ENCODE measurements at places on chromosomes 4 and X.

DNA sequence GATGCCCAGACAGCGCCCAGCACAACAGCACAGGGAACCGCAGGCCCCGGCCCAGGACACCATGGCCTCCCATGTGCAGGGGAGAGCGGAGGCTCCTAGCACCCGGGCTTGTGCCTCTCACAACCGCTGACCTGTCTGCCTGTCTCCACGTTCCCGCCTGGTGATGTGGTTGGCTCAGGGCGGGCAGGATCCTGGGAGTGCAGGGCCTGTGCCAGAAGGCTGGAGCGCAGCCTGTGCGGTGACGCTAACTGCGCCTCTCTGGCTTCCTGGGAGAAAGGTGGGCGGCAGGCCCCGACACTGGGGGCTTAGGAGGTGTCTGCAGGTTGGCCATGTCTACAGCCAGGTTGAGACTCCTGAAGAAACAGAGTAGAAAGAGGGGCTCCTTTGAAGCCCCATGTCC is 48.7 kb downstream of the CPZ start:
- DNase-seq, result no peak

- DNase-seq, result no peak
Observed at GRCh38 chr4:52019936-52020657, at the start of gene LRRC66. TSS of gene LRRC66 (minus strand) at chr4:52020363. CDS start at chr4:52017613, 2,750 bp downstream.

- no peak for DNase-seq
Observed at GRCh38 chr4:89712141-89712540, 124.8 kb downstream of the SNCA start.

DNA sequence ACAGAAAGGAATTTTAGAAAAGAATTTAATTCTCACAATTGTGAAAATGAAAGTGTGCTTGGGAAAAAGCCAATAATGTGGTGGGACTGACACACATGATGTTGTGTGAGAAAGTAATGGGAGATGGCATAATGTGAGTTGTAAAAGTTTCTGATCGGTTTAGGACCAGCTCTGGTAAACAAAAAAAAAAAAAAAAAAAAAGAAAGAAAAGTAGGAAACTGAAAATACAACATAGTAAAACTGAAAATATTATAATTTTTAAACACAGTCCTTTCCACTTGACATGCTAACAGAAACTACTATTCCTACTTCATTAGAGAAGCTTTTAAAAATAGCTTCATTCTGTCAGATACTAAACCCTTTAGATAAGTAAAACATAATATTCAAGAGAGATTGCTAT is 28.2 kb downstream of the RAP1GDS1 start:
- DNase-seq, result no peak

DNA sequence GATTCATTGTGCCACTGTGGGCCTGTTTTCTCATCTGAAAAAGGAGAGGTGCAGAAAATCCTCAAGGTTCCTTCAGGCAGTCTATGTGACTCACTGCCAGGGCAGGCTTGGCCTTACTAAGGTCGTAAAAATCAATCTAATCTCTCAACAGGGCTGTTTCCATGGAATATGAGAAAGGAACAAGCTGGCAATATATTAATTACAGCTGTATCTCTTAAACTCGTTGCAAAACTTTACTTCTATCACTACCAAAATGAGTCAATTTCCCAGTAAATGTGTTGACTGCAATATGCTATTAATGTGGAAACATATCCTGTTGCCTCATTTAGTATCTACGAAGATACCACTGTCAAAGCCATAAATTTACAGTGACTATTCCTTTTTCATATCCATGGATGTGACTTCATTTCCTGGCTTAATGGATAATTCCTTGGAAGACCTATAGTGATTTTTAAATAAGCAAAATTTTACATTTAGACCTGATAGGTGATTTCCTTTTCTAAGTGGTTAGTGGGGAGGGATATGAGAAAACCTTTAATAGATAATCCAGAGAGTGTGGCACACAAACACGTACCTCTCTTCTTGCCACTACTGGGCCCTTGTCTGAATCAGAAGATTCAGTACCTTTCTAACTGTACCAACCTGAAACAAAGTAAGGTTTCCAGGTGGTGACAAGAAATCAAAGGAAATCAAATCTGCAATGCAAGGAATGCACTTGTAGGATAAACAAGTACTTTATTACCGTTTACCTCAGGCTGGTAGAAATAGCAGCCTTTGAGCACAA is 127.4 kb upstream of the FTHL17 start:
- DNase-seq, result no peak

DNA sequence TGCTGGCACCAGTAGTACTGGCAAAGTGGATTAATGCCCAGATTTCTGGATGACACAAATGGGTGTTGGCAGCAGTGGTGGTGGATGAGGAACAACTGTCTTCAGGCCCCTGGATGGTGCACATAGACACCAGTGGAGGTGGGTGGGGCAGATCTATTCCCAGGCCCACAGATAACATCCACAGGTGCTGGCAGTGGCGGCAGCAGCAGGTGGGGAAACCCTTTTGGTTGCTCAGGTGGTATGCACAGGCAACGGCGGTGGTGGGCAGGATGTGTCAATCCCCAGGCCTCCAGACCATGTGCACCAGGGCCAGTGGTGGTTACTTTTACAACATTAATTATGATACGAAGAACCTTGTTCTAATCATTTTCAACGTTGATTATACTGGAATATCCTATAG is 48.9 kb upstream of the FAT4 start:
- no peak for DNase-seq

DNA sequence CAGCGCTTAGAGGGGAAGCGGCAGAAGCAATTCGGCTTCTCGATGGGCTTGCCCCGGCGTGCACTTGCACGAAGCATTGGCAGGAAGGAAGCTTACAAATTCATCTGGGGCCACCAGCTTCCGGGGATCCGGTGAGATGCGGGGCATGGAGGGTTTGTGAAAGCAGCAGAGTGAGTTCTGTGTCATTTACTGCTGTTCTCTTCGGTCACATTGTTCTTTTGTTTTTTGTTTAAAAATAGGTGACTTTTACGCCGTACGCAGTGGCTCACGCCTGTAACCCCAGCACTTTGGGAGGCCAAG is 47.0 kb downstream of the ASMT start:
- DNase-seq, result no peak

DNA sequence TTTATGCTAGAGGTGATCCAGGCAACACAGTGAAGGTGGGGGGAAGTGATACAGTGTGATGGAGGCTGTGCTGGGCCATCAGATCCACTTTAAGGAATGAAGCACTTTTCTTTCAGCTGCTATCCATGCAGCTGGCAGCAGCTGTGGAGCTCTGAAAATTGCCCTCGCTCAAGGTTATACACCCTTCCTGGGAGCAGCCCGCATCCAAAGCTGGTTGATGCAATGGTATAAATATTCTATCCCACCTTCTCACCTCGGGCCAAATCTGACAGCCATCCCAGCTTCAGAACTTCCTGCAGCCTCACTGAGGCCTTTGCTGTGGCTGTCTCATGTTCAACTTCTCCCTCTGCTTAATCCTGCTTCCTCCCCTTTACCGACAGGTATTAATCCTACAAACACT is 18.6 kb downstream of the CXCL13 start:
- no peak for DNase-seq

- no peak for DNase-seq
Observed at GRCh38 chrX:69961365-69962072, 88.2 kb downstream of the AWAT2 start.

- DNase-seq, result peak; percentile 95
Observed at GRCh38 chr4:173370477-173371291, at the start of gene SAP30. TSS of gene SAP30 (plus strand) at chr4:173370954. CDS start at chr4:173371183, 229 bp downstream.

- DNase-seq, result no peak
Observed at GRCh38 chrX:139290310-139290709, 240.2 kb upstream of the F9 start.

DNA sequence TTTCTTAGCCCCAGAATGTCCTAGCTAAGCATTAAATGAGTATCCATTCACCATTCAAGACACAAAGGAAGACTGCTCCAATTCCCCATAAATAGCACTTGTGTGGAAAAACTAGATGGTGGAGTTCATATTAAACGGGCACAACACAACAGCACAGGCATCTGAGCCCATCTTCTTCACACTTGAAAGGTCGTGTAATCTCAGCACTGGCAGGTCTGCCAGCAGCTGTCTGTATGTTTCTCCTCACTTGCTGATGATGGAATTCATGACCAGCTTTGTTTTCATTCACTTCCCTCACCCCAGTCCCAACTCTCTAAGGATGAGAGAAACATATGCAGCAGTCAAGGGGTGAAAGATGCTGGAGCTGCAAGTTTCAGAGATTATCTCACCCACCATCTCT is 148.7 kb downstream of the AFAP1 start:
- DNase-seq, result no peak

- DNase-seq, result no peak
Observed at GRCh38 chr4:119028296-119028695, 107.3 kb upstream of the MYOZ2 start.

DNA sequence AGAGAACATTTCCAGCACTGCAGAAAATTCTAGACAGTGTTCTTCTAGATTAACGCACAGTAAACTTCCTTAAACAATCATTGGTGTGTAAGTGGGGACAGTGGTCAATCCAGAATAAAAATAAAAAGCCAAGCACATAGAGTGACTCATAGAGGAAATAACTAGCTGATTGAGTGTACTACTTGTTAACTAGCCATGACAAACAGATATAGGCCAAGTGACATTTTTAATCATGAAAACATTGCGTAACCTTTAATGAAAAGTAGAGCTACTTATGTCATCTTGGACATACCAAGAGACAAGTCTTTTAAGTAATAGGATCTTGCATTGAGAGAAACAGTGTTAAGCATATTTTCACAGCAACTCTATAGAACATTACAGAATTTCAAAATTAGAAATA is 233.9 kb upstream of the MAB21L2 start:
- no peak for DNase-seq

DNA sequence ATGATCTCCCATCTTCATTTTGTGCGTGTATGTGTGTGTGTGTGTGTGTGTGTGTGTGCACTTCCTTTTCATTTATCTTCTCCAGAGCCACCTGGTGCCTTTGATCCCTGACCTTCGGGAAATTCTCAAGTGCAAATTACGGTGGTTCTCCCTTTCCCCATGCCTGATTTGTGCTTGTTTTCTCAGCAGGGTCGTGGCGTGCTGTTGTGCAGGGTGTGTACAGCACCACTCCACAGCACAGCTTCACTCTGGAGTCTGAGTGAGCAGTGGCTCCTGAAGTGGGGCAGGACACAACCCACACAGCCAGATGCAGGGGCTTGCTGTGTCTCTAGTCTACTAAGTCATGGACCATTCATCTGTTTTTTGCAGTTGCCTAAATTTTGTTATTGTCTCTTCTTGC is 114.2 kb upstream of the TBC1D9 start:
- no peak for DNase-seq

GRCh38 chr4:182748949-182749348 is 168.2 kb downstream of the DCTD start:
- no peak for DNase-seq

DNA sequence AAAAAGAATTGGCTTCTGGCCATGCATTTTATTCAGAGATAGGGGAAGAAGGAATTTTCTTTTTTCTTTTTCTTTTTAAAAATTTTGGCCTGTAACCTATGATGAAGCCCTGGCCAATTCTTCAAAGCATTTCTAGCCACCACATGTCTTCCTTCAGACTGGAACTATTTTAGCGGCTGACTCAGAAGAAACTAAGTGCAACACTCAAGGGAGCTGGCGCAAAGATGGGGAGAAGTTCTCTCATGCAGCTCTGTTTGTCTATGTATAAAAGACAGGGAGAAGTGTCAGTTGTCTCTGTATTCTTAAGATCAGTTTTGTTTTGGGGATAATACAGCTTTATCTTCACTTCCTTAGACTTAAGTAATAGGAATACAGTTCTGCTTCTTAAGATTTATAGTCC is 46.1 kb downstream of the MBNL3 start:
- no peak for DNase-seq

DNA sequence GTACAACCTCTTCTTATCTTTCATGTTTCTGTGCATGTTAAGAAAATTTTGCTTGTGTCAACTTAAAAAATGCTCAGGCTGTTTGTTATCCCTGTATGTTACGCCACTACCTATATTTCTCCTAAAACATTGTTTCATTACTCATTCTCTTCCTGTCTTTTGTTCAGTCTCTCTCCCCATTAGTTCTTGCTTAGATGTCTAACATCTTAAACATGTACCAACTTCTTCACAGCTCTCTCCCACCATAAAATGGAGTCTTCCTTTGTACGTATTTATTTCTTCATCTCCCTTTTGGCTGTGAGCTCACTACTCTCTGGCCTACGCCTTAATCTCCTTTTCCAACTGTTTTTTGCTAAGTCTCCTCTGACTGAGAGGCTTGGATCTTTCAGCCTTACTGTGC is 36.4 kb downstream of the PCDH7 start:
- DNase-seq, result no peak

DNA sequence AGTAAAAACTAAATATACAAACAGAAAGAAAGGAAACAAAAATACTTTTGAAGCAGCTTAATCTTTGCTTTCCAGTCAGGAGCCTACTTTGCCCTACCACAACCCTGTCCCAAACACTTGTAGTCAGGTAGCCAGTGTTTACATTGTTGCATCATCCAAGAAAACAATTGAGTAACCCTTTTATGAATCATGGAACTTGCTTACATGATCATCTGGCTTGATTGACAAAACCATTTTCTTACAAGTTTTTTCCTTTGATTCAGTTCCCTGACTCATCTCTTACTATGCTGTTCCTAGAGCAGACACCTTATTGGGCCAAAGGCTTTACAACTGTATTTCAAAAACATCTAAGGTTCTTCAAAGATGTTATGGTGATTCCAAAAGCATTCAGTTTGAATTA is 740.1 kb downstream of the KLHL13 start:
- no peak for DNase-seq

- DNase-seq, result no peak
Observed at GRCh38 chr4:110472583-110473329, 3.2 kb upstream of the ENPEP start.

DNA sequence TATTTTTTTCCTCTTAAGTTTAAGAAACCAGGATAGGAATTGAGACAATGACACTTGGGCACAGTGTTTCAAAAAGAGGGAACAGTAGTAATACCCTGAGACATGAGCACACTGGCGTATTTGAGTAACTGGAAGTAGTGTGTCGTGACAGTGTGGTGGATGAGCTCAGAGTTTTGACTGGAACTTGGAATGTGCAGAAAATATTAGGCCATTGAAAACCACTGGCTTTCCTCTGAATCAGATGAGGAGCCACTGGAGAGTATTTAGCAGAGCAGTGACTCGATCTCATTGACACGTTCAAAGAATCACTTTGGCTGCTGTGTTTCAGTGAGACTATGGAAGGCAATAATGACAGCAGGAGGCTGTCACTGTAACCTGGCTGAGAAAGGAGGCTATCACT is 1531.2 kb downstream of the STIM2 start:
- DNase-seq, result no peak

DNA sequence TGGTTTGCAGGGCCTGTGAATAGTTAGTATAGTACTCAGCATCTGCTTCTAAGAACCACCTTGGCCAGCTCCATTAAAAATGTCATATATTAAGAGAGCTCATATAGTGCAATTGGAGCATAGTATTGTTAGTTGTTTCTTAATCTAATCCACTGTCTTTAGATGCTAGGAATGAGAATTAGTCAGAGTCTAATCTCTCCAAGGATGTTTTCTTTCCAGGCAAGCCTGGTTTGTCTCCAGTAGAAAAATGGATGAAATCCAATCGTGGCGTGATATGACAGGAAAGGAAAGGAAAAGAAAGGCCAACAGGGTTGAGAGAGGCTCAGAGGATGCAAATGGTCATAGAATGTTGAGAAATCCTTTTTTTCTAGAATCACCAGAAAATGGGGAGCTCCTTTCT is 15.0 kb upstream of the TMEM164 start:
- DNase-seq, result no peak

GRCh38 chr4:152308951-152309350 is 226.9 kb downstream of the FBXW7 start:
- no peak for DNase-seq

GRCh38 chr4:87592124-87592523 is 16.2 kb upstream of the DSPP start:
- DNase-seq, result no peak

- DNase-seq, result no peak
Observed at GRCh38 chr4:109989044-109989443, 76.4 kb downstream of the EGF start.

Measured in nucleus accumbens (tissue), 56 donors.